Activated CD4-positive, alpha-beta T cell treated with anti-CD3 and anti-CD28 coated beads, Interleukin-2, amount 10 ng/mL, durations not matched to agents 24 days and 14 days (primary cell): ENCODE measurements at places on chromosomes 4 and X. TPM values are rescaled to one million over a fixed set of nuclear protein-coding genes. Genes with fewer than 3 reads are reported as not detected.

DNA sequence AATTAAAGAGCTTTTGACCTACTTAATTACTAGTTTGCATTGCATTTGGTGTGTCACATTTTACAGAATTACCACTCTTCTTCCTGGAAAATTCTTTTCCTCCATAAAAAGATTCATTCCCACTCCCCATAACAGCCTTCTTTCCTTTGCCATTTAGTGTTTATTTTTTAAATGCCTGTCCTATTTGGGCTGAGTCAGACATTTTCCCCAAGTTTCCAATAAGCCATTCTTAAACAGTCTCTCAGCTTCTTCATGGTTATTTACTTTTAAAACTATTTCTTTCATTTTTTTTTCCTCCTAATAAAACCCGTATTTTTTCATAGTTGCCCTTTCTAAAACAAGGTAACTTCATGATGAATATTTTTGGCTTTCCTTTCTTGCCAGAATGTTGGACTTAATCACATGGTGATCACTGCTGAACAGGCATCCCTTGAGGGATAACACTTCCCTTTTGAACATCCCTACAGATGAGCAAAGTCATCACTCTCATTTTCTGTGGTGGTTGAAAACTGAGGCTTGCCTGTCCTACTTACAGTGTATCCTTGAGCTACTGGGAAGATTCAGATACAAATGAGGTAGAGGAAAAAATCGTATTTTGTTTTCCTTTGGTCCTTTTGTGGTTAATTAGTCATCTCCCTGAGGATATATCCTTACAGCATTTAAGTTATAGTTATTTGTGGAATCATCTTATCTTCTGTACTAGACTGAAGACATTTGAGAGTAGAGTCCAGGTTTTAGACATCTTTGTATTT lies 520.5 kb upstream of the NR3C2 start:
- no peak for DNase-seq

DNA sequence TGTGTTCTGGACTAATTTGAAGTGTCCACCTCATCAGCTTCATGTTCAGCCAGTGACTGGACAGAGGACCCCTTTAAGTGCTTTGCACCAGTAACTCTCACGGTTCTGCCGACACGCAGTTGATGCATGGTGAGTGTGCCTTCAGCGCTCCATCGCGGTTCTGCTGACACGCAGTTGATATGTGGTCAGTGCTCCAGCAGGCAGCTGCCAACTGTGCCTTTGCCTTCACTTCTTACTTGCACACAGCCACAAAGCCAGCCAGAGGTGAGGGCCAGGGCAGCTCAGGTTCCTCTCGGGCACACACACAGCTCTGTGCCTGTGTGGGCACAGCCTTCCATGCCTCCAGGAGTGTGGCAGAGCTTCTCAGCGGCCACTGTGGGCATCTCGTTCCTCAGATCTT lies 12.4 kb downstream of the NKX1-1 start:
- DNase-seq = no peak

GRCh38 chr4:1964443-1964842 lies 44.3 kb downstream of the NELFA start:
- no peak for DNase-seq

DNA sequence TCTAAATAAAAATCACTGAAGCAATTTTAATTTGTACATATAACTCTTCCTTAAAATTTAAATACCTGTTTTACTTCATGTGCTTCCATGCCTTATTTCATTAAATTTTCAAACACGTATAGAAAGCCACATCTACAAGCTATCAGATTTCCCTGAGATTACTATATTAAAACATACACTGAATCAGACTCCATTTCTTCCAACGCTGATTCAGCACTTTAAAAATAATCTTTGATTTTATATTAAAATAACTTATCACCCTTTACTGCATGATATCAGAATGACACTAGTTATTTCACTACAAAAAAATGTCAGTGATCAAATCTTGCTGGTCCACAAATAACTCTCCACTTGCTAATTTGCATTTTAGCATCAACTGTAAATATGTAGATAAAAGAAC lies 550.8 kb downstream of the IL1RAPL1 start:
- DNase-seq = no peak

DNA sequence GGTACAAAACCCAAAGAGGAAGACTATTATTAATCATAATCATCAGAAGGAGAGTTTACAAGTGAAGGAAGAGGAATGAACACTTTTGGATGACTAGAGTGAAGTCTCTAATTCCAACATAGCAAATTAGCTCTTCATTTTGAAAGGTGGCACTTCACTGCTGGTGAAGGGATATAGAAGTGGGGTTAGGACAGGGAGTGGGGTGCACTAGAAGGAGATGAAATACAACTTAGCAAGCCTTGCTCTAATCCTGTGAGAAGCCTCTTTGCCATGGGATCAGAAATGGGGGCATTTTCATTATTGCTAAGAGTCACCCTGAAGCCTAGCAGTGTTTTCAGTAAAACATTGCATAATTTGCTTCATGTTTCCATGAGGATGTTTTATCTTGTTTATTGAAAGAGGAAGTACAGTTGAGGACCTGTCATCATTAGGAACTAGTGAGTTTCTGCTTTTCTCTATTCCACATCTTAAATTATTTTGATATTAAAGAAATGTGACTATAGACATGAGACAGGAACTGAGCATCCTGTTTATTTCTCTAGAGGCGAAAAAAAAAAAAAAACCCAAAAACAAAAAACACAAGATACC lies 9.3 kb upstream of the GRPR start:
- DNase-seq = no peak

GRCh38 chr4:181799561-181800069 lies 443.6 kb upstream of the TENM3 start:
- DNase-seq = peak; percentile 27

The RHOXF1 gene
- not detected in 2 replicates for total RNA-seq
